ENCODE measurements at places on chromosomes 5 and 9.

GRCh38 chr5:103993031-103993430 lies 430.4 kb upstream of the NUDT12 start:
- no peak for DNase-seq

- no peak for DNase-seq
Observed at GRCh38 chr9:32969270-32969669, 32.2 kb downstream of the APTX start.

GRCh38 chr5:2282893-2283292 lies 400.2 kb upstream of the IRX4 start:
- no peak for DNase-seq

DNA sequence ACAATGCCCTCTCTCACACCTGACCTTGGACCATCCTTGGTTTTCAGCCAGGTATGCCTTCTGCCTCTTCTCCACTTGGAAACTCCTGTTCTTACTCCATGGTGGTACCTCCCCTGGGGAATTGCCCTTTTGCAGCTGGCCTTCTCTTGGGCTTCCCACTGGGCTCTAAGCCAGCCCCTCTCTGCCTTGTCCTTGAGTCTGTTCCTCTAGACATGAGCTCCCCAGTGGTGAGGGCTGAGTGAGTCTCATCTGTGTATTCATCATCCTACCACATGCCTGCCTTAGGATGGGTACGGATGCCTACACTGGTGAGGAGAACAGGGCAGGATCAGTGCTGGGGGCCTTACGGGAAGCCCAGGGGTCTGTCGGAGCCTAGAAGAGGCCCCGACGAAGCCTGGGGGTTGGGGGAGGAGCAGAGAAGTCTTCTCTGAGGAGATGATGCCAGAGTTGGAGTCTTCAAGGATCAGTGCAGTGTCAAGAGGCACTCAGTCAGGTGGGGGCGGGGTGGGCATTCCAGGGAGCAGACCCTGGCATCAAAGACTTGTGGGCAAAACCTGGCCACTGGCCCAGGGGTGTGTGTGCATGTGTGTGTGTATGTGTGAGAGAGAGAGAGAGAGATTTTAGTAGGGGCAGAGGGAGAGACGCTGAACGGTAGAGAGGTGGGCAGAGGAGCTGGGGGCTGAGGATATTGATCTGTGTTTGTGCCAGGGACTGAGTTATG lies 5.2 kb upstream of the CRB2 start:
- DNase-seq: no peak

- peak; percentile 49 for DNase-seq
Observed at GRCh38 chr5:16539169-16539666, 73.6 kb upstream of the ZNF622 start.

GRCh38 chr9:122814545-122814944 lies 13.8 kb downstream of the PDCL start:
- DNase-seq: no peak

DNA sequence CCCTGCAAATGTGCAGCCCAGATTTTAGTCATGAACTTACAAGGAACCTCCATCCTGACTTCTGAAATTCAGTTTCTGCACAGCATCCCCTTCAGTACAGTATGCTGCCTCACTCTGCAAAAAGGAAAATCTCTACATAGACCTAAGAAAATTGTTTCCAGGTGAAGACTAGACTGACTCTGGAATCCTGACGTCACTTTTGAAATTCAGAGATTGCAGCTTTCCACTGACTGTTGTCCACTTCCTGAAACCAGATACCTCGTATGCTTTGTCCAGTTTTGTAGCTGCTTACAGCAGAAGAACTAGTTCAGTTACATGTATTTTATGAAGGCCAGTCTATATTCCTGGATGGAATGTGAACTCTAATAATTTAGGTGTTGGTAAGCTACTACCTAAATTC lies 629.3 kb upstream of the ST8SIA4 start:
- DNase-seq: no peak

DNA sequence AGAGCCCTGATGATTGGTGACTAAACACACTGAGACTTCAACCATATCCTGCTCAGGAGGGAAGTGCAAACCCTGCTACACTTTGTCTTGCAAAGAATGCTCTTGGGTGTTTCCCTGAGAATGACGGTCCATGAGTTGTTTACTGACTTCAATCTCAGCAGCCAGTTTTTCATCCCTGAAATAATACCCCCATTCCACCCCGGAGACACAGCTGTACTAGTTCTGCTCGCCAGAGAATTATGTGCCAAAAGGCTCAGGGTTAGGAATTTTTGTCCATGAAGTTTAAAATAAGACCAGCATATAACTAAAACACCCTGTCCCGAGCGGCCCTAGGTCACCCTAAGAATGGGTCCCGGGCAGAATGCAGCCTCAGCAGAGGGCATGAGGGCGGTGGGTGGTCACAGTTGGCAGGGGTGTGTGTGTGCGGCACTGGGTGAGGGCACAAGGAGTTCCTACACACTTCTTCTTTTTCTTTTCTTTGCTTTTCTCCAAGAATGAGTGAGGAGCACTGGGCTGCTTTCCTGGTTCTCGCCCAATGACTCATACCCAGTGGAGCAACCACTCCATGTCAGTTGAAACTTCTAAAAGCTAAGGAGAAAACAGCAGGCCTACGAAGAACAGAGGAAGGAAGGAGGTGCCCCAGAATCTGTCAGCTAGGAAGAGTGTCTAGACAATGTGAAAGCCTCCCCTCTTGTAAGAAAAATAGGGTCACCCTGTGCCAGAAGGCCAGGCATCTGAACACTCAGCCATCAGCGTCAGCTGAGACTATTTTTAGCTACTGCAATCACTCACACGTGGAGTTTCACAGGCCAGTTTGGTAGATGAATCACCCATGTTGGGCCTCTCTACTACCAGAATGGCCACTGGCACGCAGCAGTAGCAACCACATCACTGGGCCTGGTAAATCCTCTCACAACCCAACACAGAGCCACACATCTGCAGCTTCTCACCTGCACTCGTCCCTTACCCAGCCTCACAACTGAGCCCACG lies 105.9 kb downstream of the DPYSL3 start:
- no peak for DNase-seq

DNA sequence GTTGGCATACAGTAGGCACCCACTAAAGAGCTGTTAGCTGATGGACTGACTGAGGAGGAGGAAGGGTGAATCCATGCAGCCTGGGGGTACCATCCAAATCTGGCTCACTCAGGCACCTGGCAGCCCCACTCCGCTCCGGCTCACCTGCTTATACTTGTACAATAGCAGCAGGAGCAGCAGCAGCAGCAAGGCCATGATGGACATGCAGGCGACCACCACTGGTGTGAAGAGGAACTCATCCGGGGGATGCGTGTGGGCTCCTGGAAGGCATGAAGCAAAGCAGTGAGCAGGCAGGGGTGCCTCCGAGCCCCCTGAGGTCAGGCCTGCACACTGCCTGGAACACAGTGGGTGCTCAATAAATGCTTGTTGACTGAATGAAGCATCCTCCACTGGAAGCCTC lies 18.3 kb downstream of the CSF1R start:
- no peak for DNase-seq

GRCh38 chr5:33276628-33276950 lies 164.2 kb upstream of the TARS1 start:
- no peak for DNase-seq

- DNase-seq: no peak
Observed at GRCh38 chr9:89052470-89053097, 61.3 kb downstream of the S1PR3 start.

DNA sequence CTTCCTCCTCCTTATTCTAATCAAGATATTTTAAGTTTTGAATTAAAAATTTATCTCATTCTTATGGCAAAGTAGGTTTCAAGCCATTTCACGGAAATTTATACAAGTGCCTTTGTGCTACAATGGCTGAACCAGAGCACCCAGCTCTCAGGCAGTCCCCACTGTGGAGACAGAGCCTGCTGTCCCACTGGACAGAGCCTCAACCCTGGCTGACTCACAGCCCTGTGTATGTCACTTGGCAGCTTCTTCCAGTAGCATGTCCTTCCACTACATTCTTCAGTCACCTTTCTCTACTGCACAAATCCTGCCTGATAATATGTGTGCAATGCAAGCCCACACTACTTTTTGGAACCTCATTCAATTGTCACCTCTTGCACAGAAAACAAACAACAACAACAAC lies 253.1 kb downstream of the PDE4D start:
- DNase-seq: no peak

DNA sequence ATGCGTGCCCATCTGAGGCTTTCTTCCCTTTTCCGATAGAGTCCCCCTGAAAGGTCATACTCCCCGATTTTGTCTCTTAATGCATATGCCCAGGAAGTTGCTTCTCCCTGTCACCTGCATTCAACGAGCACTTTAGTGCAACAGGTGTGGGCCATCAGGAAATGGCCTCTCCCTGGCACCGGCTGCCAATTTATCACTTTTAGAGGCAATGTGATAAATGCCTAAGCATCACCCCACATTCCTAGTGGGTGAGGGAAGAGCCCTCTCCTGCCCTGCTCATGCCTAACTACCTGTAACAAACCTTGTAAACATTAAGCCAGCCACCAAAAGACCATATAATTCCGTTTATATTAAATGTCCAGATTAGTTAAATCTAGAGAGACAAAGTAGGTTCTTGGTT lies 1.1 kb upstream of the SNAPC3 start:
- no peak for DNase-seq

DNA sequence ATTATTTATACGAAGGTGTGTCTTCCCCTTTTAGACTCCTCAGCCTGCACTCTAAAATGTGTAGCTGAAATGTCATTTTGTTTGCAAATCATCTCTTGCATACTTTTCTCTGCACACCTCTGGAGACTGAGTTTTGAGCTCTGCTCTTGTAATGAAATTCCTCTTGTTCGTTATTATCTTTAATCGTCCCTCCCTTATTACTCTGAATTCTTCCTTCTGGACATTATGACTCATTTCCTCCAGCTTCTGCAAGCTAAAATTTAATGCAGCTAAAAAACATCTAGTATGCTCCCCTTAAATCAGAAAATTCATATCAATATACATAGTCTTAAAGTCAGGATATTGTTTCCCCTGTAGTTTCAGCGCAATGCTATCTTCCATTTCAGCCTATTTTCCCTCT lies 13.5 kb downstream of the ISL1 start:
- no peak for DNase-seq

DNA sequence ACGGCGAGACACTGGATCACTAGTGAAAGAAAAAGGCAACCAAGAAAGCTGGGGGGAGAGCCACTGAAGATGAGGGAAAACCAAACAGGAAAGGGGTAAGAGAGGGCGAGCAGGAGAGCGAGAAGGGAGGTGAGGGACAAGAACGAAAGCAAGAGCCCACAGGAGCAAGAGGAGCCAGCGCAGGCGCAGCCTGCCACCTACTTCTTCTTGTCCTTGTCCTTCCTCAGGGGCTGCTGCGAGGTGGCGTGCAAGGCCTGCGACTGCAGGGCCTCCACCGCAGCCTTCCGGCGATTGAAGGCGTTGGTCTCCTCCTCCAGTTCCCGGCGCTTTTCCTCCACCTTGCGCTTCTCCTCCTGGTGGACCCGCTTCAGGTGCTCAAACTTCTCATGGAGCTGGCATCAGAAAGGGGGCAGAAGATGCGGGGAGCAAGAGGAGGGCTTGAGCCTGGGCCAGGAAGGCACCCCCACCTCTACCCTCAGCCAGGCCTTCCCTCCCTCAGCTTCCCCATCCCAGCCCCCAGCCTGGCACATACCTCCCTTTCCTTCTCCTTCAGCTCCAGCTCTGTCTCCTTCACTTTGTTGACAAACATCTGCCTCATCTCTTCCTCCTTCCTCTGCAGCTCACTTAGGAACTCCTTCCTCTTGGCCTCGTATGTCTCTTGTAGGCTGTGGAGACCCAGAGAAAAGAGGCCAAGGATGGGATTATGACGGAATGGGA lies 13.5 kb downstream of the CCNI2 start:
- DNase-seq: no peak

- no peak for DNase-seq
Observed at GRCh38 chr5:152393441-152393840, 11.6 kb downstream of the NMUR2 start.

- no peak for DNase-seq
Observed at GRCh38 chr5:67152400-67152799, 44.2 kb downstream of the CD180 start.

DNA sequence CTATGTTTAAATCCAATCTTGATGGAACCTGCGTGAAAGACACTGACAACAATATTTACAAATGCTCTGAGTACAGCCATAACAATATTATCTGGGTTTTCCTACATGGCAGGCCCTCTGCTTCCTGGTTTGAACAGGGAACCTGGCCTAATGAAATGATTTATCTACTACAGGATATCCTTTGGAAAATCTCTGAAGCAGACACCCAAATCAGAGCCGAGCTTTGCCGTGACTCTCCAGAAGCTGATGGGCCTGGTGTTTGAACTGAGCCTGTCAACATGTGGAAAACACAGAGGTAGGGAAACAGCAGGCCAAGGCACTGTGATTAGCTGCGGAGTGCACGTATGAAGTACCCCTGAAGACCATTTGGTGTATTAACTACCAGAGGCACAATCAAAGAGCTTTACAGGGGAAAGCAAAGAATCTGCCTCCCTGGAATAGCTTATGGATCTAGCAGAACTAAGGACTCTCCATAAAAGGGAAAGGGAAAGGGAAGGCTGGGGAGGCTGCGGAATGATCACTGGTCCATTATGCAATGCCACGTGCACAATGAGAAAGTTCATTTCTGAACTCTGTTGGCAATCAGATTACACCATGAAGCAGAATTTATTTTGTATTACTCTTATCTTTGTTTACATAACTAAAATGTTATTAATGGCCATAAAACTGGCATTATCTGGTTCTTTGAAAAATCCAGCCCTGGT lies 321.9 kb downstream of the EBF1 start:
- DNase-seq: no peak

DNA sequence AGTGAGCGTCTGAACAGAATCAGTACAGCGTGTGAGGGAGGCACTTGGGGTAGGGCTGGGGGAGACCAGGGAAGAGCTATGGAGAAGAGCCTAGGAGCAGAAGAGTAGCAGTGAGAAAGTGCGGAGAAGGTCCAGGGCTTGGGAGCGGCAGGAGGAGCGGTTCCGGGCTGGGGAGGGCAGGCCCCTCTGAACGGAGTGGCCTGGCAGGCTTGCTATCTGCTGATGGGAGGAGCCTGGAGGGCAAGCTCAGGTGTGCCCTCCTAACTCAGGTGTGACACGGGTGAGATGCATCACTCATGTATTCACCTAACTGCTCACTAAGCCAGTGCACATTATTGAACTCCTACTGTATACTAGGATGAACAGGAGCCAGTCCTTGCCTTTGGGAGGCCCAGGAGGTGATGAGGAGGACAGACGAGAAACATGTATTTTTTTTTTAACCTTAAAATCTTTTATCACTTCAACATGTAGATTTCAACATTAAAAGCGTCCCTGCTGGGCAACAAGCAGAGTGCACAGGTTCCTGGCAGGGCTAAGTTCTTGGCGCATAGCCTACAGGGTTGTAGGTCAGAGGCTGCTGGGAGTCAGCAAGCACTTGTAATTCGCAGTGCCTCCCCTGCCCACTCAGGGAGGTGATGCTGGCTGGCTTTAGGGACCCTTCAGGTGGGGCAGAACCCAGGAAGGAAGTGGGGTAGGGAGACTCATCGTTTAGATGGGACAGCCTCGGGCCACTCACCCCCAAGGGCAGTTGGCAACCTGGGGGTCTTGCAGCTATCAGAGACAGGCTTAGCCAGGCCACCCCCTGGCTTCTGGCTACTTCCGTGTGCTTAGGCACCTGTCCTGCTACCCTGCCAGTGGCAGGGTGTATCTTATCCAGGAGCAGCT lies 55.5 kb downstream of the TMOD1 start:
- DNase-seq: no peak

Measured in HuH-7 (cell line).